CD8-positive, alpha-beta memory T cell (primary cell): ENCODE measurements at places on chromosomes 7 and 10.

DNA sequence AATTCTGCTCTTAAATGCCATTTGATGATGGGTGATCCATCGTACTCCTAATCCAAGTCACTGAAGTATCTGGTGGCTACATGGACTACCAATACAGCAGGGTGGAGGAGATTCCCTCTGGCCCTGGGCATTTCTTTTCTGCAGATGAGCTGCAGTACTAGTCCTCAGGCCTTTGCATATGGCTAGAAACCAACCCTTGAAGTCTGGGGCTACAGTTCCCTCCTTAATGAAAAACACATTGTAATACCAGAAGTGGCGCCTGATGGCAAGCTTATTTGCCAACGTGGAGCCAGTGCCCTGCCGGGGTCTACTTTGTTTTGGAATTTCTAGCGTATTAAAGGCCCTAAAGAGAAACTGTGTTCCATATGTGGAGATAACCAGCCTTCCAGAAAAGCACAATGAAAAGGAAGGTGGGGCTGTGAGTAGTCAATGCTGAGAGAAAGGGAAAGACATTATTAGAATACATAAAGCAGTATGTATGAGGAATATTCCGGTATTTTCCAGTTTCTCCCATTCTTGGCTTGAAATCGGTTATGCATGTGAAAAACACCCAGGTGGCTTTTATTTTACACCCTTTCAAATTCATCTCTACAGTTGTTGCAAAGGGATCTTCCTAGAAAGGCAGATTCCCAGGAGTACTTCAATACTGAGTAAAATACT is 368.8 kb downstream of the PRPF18 start:
- DNase-seq = no peak

DNA sequence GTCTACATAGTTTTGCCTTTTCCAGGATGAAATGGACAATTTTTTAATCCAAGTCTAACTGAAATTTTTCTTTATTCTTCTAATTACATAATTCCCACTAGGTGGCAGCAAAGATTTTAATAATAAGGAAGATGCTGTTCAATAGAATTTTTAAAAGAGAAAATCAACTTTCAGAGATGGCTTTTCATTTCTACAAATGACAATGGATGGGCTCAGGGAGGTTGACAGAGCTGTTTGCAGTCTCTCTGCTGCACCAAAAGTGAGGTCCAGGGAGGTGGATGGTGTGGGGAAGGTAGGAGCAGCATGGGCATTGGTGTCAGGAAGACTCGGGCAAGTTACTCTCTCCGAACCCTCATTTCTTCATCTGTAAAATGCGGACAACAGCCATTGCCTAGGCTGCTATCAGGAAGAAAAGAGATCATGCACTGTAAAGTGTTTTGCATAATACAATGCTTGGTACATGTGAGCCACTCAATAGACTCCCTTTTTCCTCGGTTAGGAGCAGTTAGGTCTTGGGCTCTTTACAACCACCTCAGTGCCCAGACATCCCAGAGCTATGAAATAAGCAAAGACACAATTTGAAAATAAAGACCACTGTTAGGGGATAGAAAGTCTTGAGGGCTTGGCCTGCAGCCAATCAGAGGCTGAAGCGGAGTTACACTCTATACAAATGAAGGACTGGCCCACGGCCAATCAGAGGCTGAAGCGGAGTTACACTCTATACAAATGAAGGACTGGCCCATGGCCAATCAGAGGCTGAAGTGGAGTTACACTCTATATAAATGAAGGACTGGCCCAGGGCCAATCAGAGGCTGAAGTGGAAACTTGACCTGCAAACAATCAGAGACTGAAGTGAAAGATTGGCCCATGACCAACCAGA is 107.1 kb downstream of the ABLIM1 start:
- DNase-seq = no peak

GRCh38 chr7:138021889-138022288 is 20.0 kb upstream of the CREB3L2 start:
- DNase-seq = no peak

DNA sequence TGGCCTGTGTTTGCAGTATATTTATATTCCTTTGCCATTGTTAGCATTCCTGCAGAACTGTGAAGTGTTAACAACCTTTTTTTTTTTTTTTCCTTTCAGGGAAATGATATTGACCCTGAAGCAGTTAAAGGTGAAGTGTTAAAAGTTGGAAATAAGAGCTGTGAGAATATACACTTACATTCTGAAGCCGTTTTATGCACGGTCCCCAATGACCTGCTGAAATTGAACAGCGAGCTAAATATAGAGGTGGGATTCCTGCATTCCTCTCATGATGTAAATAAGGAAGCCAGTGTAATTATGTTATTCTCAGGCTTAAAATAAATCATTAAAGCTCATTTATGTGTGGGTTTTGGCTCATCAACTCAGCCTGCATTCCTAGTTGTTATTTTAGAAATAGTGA is 92.8 kb upstream of the CAPZA2 start:
- no peak for DNase-seq
